ENCODE measurements at places on chromosomes 2 and 18.
A peak's percentile ranks its signal among the peaks of the same experiment; 100 is the strongest.

DNA sequence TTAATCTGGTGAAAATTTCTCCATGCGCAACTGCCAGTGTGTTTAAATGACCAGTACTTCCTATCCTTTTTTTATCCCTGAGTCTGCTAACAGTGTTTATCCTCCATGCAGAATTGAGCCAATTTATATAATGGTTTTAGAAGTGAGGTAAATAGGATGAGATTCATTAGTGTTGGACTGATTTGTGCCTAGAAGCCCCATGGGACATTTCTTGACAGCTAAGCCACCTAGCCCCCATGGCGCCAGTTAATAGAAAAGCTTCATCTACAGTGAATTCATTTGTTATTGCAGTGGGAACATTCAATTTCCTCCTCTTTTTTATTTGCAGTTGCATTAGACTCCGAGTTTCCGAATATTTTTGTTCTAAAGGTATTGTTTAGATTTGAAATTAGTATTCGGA, 175.6 kb downstream of the ARL6IP6 start:
- no peak for DNase-seq

GRCh38 chr2:61117534-61117933, 44.5 kb upstream of the C2orf74 start:
- DNase-seq, result no peak

DNA sequence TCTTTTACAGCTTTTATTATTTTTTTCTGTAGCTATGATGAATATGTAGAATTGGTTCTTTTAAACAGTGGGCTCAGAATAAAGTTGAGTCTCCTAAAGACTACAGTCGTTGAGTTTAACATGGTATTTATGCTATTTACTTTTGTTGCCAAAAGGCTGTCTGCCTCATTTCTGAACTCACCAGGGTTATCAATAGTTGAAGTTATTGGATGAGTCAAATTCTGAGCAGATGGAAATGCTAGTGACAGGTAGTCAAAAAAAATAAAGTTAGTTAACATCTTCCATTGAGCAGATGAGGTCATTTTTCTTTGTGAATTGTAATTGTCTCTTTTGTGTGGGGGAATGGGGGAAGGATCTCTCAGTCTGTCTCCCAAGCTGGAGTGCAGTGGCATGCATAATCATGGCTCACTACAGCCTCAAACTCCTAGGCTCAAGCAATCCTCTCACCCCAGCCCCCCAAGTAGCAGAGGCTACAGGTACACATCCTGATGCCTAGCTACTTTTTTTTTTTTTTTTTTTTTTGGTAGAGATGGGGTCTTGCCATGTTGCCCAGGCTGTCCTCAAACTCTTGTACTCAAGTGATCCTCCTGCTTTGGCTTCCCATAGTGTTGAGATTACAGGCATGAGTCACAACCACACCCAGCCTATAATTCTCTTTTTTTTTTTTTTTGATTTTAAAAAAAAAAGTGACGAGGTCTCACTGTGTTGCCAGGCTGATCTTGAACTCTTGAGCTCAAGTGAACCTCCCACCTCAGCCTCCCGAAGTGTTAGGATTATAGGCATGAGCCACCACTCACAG, 8.9 kb downstream of the PAPOLG start:
- DNase-seq, result no peak

GRCh38 chr2:217256251-217256650, 396.4 kb upstream of the TNP1 start:
- DNase-seq, result peak; percentile 90

DNA sequence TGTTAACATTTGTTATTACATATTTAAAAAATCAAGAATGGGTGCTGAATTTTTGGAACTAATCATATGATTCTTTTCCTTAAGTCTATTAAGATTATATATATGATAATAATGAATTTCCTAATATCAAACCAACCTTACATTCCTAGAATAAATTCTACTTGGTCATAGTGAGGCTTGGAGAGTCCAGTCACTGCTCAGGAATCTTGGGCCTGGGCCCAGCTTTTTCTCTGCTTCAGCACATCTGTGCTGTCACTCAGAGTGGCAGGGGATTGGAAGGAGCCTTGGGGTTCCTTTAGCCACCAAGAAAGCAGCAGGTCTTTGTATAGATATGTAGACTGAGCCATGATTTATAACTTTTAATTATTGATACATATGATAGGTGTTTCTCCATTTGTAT, 19.9 kb upstream of the ZAP70 start:
- DNase-seq, result no peak

DNA sequence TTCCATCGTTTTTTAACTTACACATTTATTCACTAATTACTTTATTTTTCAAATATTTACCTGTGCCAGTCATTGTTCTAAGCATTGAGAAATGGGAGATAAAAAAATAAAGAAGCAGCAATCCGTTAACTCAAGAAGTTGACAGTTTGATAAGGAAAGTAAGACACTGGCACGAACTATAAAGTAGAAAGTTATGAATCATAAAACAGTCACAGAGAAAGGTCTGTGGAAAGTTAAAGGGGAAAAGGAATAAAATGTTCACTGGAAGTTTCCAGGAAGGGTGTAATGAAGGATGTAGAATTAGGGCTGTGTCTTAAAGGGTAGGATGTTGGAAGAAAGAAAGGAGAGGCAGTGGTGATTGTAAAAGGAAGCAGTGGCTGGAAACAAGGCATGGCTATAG, 118.9 kb downstream of the RDH14 start:
- DNase-seq, result no peak

GRCh38 chr2:77664491-77664890, 142.3 kb upstream of the LRRTM4 start:
- no peak for DNase-seq

DNA sequence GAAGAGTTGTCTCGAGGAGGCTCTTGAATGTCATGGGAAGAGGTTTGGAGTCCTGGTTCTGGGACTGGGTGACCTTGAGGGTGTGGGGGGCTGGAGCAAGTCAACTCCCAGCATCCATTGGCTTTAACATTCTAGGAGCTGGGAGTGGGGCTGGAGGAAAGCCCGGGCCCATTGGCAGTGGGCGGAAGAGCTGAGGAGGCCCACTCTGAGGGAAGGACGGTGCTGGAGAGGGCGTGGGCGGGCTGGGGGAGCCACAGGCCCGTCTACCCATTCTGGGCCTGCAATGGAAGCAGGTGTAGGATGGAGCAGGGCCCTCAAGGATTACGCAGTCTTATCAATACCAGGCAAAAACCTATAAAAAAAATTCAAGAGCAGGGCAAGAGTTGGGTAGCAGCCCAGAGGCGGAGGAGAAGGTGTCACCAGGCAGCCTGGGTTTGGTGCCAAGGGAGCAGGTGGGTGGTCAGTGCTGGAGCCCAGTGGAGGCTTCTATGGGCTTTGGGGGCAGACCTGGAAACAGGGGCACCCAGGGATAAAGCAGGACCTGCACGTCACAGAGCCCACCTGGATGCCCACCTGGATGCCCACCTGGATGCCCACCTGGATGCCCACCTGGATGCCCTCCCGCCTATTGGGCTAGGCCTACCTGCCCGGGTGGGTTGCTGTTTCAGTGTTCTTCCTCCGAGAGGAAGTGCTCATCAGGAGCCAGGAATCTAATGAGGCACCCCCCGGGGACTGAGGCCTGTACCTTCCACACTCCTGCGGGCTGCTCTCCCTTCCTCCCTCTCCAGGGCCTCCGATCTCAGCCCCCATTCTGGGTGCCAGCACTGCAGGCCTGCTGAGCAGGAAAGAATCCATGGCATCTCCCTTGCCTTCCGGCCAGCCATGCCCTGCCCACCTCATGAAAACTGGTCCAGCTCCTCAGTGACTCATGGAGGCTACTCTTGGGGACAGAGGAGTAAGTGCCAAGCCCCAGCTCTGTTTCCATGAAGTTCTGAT, 71.3 kb downstream of the CTIF start:
- DNase-seq, result no peak

DNA sequence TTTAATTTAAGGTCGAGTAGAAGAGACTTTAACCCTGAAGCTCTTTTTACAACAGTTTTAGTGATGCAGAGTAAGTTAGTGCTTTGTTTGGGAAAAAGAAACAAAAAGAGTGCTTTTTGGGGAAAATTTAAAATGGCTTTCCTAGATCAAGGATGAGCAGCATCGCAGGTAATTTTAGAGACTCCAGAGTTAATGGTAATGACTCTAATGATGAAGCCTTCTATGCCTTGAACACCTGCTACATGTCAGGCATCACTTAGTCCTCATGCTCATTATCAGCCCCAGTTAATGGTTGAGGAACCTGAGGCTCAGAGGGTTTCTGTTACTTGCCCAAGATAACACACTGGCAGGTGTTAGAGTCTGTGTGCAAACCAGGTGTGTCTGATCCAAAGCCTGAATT, 167.8 kb downstream of the ACOXL start:
- no peak for DNase-seq

DNA sequence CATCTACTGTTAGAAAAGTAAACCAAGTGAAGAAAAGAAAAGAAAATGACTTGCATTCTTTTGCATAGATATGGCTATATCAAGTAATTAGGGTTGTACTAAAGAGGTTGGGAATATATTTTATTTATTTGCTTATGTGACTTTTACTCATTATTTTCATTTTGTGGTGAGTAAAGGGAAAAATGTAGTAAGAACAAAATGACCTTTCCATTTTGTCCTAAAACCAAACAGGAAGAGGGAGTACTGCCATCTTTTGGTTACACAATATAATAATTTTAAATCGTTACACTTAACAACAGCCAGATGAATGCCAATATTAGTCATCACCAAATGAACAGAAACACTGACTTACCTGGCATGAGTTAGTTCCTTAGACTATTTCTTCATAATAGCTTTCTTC, 47.3 kb upstream of the NDUFV2 start:
- DNase-seq, result peak; percentile 29

GRCh38 chr2:69955029-69955428, 6.4 kb downstream of the ASPRV1 start:
- DNase-seq, result no peak

GRCh38 chr2:17912266-17912691, 33.8 kb downstream of the KCNS3 start:
- peak; percentile 59 for DNase-seq

DNA sequence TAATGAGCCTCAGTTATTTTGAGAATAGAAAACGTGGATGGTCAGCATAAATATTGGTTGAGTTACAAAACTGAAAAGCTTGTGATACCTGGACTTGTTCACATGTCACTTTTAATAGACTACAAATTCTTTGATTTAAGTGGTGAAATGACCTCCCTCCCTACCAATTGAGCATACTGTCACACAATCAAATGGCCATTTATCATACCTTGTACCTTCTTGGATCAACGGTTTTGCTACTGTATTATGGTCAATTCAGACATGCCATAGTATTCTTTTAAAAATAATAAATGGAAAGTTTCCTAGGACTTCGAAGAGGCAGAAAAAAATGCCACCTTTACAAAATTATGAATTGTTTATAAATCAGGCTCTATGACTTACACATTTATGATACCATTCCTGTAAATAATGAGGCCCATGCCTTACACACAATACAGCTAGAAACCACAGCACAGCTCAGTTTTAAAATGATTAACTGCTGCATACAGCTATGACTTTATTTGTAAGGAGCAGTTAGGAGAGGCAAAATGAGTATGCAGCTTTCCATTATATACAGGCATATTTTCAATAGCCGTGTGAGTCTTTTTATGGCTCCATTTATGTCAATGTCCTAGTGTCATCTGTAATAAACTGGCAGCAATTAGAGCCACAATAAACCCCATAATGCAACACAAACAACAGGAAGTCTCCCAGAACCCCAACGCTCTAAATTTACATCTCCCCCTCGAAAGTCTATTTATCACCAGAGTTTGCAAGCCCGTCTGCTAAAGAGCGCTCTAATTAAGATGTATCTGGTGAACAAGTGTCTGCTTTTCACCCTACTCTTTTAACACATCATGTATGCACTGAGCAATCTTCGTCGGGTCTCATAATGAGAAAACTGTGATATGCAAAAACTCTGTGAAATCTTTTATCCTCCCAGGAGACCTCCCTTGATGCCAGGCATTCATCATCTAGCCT, 176.1 kb downstream of the ZNF521 start:
- DNase-seq, result no peak

GRCh38 chr18:47930199-47930930, at the start of gene SMAD2:
SMAD2 (minus strand) TSS chr18:47930659; CDS start chr18:47896756, 33,903 bp downstream.
- DNase-seq, result peak; percentile 90

DNA sequence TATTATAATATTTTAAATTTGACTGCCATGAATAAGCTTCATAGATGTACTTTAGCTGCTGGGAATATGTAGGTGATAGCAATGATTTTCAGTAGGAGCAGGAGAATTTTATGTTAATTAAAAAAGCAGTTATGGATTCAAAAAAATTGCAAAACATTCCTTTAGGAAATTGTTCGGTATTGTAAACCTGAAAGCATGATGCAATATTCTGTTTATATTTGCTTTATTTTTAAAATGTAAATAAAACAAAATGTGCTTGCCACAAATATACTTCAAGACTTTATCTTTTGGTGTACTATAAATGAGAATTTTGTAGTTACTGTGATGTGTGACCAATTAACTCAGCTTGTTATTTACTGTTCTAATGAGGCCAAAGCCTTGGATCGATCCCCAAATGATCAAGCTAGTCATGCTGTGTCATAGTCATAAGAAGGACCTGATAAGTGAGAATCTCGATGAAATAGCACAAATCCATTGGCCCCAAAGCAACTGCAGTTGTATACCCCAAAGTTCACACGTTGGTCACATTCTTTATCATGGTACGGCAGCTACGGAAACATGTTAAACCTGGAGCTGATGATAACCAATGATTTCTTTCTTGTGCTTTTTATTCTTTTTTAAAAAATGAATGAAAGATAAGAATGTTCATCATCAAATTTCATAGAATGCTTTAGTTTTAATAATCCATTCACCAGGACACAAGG, 23.6 kb upstream of the ATIC start:
- no peak for DNase-seq

GRCh38 chr2:186889101-186889879, 40.3 kb upstream of the ZSWIM2 start:
- DNase-seq, result no peak

GRCh38 chr2:49288902-49289700, 134.8 kb upstream of the FSHR start:
- no peak for DNase-seq

DNA sequence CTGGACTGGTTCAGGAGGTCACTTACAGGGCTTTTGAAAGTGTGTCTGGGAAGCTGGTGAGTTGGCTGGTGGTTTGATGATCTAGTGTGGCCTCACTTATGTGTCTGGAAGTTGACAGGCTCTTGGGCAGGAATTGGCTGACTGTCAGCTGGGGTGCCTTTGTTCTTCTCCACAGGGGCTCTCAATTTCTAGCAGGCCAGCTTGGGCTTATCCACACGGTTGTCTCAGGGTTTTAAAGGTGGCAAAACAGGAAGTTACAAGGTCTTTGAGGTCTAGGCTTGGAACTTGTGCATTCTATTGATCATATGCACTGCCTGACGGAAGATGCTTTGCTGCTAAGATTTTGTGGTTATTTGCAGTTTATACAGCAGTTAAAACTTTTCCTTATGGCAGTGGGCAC, 52.0 kb upstream of the CELF4 start:
- no peak for DNase-seq

GRCh38 chr2:226098861-226099745, 699.6 kb downstream of the NYAP2 start:
- DNase-seq, result no peak

Measured in tongue (tissue), 3 donors.